ENCODE measurements at places on chromosomes 7 and 10.

DNA sequence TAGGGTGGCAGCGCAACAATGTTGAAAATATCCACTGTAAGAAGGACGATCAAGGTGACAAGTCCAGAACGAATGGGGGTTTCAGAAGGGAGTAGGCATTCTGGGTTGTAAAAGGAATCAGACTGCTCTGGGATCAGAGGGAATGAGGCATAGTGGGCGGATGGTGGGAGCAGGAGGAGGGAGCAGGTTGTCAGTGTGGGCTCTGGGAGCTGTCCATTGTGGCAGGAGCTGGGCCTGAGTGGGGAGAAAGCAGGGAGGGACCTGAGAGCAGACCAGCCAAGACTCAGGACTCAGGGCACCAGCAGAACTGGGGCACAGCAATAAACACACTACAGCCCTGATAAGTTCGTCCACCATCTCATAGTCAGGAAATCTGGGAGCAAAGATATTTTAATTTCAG is 292.6 kb upstream of the MKI67 start:
- no peak for DNase-seq

GRCh38 chr10:17144032-17144431 is 14.4 kb upstream of the CUBN start:
- no peak for DNase-seq

DNA sequence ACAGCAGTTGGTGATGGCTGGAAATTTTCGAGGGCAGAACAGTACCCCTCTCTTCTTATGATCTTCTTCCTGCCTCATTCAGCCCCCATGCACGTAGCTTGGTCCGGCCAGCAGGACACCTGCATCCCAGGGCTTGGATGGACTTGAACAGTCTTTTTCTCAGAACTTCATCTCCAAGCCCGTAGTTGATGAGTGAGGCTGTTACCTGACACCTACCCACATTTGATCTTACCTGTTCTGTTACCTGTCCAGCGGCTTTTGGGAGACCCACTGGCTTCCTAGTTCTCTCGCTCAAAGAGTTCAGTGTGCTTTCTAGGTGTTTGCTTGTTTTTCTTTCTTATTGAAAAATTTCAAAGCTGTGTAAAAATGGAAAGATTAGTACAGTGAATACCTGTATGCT is 212.2 kb downstream of the CUX1 start:
- no peak for DNase-seq

DNA sequence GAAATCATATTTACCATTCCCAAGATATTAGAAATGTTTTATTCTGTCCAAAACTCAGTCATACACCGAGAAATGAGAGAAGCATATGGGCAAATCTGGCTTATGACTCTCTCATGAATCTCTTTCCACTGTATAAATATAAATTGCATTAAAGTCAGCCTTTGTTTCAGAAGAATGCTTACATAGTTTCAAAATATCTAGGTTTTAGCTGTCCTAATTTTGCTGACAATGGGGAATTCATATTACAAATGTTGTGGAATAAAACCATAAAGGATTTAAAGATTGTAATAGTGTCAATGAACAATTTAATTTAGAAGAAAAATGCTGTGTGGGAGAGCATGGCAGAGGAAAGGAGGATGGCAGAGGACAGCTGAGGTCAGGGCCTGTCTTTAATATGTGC is 185.0 kb upstream of the THSD7A start:
- DNase-seq, result no peak

- no peak for DNase-seq
Observed at GRCh38 chr10:110167149-110167548, 40.3 kb upstream of the MXI1 start.

Measured in left hindlimb (tissue), 1 donor.